NCI-H69 (cell line): ENCODE measurements at places on chromosomes 2 and 18.

GRCh38 chr2:72562451-72563153 is 263.2 kb downstream of the EXOC6B start:
- no peak for DNase-seq

DNA sequence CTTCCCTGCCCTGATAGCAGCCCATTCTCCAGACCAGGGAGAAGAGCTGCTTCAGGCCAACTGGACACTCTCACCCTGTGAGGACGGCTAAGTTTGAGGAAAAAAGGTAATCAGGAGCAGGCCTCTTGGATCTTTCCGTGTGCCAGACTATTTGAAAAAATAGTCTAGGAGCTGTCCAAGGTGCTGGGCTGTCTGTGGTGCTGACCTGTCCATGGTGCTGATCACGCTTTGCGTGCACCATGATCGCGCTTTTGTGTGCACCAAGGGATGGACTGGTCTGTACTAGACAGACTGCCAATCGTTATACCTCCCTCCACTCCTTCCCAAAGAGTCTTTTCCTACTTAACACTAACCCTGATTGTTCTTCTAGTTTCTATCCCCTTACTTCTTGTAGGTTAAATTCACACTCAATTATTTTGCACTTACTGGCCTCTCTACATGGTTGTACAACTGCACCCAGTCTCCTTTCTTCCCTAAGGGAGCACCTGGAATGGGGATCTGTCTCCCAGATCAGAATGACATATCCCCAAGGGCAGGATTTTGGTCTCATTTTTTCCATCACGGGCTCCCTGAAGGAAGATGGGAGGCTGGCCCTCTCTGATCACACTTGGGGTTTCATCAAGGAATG is 295.4 kb downstream of the CELF4 start:
- no peak for DNase-seq

- DNase-seq, result no peak
Measured at GRCh38 chr2:16330571-16330970, 335.1 kb downstream of the CYRIA start.

DNA sequence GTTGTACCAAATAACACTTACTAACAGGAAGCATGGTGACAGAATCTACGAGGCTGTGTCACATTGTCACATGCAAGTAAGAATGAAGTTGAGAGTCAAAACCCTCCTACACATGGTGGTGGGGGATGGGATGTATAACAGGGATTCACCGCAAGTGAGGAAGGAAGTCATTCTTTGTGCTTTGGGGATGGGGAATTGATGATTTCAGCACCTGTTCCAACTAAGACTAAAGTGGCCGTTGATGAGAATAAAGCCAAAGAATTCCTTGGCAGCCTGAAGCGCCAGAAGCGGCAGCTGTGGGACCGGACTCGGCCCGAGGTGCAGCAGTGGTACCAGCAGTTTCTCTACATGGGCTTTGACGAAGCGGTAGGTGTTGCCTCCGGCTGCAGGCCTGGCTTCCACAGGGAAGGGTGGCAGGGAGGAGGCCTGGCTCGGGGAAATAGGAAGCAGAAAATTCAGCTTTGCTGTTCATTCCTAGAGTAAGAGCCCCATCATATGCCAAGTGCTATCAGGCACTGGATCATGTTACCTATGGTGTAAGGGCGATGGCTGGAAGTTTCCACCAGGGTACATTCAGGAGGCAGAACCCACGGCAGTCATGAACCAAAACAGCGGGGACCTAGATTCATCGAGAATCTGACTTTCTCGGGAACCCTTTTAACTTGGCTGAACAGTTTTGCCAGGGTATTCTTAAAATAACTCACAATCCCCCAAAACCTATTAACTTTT is 120.3 kb downstream of the UXS1 start:
- no peak for DNase-seq

GRCh38 chr2:148674063-148675020 is 29.8 kb downstream of the EPC2 start:
- DNase-seq, result peak; percentile 36
